ENCODE measurements at places on chromosomes 2 and 18.

DNA sequence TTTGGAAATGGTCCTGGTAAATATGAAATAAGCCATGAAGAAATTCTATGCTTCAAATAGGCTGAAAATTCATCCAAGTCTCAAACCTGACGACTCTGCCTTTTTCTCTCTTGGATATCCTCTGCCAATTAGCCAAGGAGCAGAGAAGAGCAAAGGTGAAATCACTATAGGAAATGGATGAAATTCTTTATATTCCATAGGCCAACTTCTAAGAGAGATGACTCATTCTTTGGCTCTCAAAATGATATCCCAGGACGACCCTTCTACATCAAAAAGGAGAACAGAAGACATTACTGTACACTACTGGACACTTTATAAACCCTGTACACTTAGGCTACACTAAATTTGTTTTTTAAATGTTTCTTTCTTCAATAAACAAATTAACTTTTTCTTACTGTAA is 22.7 kb downstream of the PDE1A start:
- DNase-seq, result no peak

GRCh38 chr2:58479535-58480140 is 238.5 kb upstream of the FANCL start:
- DNase-seq, result no peak

- no peak for DNase-seq
These were observed 79.6 kb upstream of the CREB1 start for GRCh38 chr2:207450186-207450585.

DNA sequence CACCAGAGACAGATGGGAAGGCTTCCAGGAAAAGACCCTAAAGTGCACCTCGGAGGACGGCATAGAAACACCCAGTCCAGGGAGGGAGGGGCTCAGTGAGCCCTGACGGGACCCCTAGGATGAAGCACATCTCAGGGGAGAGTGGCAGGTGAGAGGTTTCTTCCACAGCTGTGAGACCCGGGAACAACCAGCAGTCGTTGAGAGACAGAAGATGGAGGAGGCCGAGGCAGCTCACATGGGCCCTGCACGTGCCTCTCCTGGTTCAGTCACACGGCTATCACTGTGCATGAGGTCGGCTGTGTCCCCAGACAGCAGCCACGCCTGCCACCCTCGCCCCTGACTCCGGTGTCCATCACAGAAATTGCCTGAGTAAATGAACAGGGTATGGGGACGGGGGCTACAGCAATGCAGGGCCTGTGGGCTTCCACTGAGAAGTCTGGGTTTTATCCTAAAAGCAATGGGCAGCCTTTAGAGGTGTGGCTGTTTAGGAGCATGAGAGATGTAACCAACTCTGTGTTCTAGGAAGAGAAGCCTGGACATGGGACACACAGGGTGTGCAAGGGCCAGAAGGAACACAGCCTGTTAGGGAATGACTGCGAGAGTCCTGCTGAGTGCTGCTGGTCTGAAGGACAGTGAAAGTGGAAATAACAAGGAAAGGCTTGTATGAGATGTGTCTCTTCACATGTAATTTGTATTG is 102.0 kb downstream of the TMEM18 start:
- no peak for DNase-seq

Measured in endothelial cell (in vitro differentiated cells).